ENCODE measurements at places on chromosomes 5 and 9. TPM values are rescaled to one million over a fixed set of nuclear protein-coding genes. Genes with fewer than 3 reads are reported as not detected.

CNTFR gene
- total RNA-seq, result 0.44 TPM

SPAG8 gene
- total RNA-seq, result 1.5 TPM

RNF183 gene
- total RNA-seq, result not detected

ACER2 gene
- 1.6 TPM for total RNA-seq
